Tongue (tissue), 3 donors: ENCODE measurements at places on chromosomes 6 and 20. TPM values are rescaled to one million over a fixed set of nuclear protein-coding genes. Genes with fewer than 3 reads are reported as not detected.
A peak's percentile ranks its signal among the peaks of the same experiment; 100 is the strongest.

DNA sequence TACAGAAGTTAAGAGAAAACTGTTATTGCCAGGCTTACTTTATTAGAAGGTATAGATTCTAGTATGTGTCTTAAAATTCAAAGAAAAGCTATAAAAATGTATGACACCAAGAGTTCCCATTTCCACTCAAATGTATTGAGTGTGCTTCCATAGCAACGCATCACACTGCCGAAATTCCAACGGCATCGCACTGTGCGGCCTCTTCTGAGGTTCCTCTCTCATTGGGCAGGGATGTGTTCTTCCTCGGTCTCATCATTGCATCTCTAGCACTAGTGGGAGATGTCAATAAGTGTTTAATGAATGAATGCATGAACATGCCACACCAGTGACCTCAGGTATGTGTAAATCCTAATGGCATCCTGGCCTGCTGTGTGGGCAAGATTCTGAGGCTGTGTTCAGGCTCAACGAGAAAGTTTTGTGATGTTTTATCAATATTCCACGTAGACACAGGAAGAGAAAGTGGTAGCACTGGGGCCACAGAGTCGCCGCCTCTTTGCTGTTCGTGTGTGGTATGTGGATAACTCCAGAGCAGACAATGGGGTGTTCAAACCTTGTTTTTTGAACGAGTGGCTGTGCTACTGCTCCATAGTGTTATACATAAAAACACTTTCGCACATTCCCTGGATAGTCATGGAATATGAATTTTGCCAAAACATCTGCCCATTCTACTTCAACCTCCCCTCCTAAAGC is 171.6 kb downstream of the ADGB start:
- no peak for DNase-seq

DNA sequence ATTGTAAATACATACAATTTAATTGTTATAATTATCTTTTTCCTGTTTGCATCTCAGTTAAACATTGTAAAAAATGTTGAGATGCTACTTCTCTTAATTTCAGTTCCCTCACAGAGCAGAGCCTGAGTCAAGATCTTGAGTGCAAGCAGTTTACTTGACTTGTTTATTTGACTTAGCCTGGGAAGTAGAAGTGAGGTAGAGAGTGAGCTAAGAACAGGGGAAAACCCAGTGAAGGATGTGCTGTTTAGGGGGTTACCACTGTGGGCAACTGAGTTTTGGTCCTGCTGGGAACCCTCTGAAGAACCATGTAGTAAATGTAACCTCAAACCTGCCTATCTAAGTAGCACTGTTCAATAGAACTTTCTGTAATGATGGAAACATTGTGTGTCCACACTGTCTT is 495.2 kb upstream of the FLRT3 start:
- DNase-seq = no peak

DNA sequence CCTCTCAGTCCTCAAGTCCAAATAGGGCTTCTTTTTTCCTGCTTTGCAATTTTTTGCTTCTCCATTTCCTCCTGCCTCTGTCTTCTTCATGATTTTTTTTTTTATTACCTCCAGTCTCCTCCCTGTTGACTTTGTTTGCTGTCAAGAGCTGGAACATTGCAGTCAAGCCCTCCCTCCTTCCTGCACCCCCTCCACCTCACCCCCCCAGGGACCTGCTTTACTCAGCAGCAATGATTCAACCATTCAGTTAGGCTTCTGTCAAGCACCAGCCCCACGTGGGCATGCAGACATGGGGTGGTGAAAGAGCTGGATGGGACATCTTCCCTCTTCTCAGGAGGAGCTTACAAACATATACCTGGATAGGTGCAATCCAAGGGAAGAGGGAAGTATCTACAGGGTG is 142.4 kb downstream of the LRFN2 start:
- DNase-seq = no peak

GRCh38 chr6:100121854-100122609 is 128.0 kb upstream of the MCHR2 start:
- no peak for DNase-seq

GRCh38 chr6:2632368-2632767 is 118.4 kb downstream of the MYLK4 start:
- DNase-seq = peak; percentile 82

- no peak for DNase-seq
These were observed 13.4 kb downstream of the KCNB1 start for GRCh38 chr20:49469060-49469459.

- peak; percentile 43 for DNase-seq
These were observed 14.4 kb downstream of the FOXP4 start for GRCh38 chr6:41560431-41561192.

DNA sequence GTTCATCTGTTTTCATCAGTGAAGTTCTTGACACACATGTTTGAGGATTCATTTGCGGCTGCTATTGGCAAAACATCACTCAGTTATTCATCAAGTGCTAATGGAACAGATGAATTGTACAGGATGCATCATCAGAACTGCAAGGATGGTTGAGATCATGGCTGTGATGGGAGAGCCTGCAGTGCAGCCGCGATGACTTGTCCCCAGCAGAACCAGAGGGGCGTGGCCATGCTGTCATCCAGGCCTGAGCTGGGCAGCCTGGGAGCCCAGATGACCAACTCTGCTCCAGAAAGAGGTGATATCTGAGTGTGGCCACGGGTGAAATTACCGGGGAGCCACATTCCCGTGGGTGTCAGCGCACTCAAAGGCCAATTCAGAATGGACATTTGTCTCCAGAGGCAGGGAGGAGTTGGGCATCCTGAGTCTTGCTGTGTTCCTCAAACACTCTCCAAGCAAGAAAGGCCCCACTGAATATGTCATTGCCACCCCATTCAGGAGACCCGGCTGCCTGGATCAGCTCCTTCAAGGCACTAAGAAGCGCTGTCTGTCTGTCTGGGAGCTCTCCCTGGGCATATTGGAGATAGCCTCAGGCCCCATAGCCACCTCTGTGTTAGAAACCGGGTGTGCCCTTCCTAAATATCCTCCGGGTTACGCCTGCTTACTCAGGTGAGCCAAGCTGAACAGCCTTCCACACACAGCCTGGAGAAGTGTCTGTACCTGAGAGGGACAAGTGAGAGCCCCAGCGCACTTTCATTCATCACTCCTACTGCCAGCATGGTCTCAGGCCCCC is 66.7 kb downstream of the SYNDIG1 start:
- DNase-seq = no peak

- no peak for DNase-seq
These were observed 137.3 kb downstream of the BTBD9 start for GRCh38 chr6:38502423-38502822.

GRCh38 chr20:59149678-59150504 is 13.7 kb upstream of the ZNF831 start:
- DNase-seq = peak; percentile 30

DNA sequence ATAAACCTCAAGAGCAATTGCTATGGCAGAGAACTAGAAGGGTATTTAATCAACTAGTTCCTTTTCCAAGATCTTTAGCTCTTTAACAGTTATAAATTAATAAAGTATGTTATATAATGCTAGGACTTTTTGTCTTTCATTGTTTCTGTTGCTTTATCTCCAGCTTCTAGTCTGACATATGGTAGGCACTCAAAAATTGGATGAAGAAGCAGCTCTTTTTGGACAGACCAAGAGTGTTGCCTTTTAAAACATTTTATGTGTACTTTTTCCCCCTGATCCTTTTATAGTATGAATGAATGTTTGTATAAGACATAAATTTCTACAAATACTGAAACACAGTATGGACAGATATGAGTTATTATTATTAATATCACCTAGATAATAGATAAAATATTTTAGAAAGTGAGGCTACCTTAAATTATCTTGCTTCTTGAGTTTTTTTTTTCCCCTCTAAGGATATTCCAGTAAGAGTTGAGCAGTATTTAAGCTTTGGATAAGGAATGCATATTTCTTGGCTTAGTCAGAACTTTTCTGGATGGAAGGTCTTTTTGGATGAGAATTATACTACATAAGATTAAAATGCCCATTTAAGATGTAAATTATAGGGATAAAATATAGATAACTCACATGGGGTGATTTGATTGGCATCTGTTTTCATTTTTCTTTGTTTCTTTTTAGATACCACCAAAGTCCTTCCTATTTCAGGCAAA is 16.6 kb downstream of the LAMA2 start:
- DNase-seq = no peak

GRCh38 chr6:72716916-72717315 is 95.1 kb downstream of the KCNQ5 start:
- DNase-seq = no peak

- DNase-seq = no peak
These were observed 10.0 kb downstream of the PYGB start for GRCh38 chr20:25257756-25258475.

DNA sequence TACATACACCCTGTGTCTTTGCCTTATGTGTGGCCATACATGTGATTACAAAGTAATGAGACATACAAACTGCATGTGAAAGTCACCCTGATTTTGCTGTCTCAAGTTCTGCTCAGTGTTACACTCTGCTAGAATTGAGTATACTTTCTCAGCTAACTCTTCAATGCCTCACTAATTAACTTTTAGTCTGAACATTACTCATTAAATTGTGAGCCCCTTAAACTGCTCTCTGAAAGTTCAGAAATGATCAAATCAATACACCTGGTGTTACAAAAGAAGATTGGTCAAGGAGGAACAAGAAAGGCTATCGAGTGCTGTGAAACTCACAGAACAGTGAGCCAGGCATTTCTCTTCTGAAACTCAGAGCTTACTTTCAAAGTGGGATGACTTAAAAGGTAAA is 71.3 kb downstream of the MKKS start:
- DNase-seq = no peak

Gene SNX5
- 127 TPM for total RNA-seq

Gene RBPJL
- not detected for total RNA-seq

Gene NDUFAF5
- total RNA-seq = 16.5 TPM

Gene ZBTB12
- 5.7 TPM for total RNA-seq
